T-helper 2 cell (primary cell): ENCODE measurements at places on chromosomes 3 and 15.

DNA sequence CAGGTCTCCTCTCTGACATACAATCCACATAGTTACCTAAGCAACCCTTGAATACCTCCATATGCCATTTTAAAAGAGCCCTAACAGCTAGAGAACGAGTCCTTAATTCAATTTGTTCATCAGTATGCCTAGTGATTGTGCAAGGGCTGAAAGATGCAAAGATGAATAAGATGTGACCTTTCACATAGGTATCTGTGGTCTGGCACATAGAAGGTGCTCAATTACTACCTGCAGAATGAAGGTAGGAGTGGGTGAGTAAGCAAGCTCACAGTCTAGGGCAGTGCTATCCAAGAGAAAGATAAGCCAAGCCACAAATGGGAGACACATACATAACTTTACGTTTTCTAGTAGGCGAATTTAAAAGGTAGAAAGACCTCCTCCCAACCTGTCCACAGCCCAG is 157.9 kb downstream of the OSBPL10 start:
- DNase-seq, result no peak

DNA sequence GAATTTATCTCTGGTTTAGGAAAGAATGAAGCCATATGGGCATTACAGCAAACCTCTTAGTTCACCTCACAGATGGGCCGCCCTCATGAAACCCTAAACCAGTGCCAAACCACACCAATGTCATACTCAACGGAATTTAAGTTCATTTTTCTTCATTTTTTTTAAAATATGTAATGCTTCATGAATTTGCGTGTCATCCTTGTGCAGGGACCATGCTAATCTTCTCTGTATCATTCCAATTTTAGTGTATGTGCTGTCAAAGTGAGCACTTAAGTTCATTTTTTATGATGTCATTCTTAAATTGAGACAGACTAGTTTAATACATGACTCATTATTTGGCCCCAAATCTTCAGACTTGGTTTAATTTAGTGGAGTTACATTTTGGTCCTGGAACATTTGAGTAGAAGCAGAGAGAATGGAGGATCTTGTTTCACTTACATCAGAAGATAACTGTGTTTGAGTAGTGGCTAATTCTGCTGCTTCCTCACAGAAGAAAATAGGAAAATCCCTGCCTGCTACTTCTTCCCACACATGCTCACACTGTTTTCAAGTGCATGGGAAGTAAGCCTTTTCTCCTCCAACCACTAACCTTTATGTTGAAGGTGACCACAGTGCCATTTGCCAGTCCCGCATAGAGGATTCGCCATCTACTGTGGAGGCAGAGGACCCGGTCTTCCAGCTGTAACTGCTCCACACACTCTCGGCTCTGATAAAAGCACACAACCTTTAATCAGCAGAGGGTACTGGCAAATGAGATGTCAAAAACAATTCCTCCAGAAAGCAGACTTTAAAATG is 63.3 kb downstream of the ZNF106 start:
- no peak for DNase-seq

GRCh38 chr3:141356046-141356445 is 12.3 kb upstream of the ZBTB38 start:
- DNase-seq, result no peak

GRCh38 chr3:159266779-159267178 is 464.9 kb downstream of the MFSD1 start:
- DNase-seq, result no peak

- no peak for DNase-seq
These were observed 86.3 kb downstream of the MME start for GRCh38 chr3:155166441-155166840.

- no peak for DNase-seq
These were observed 127.3 kb downstream of the NR2F2 start for GRCh38 chr15:96457841-96458240.

GRCh38 chr3:182382112-182382857 is 411.0 kb upstream of the ATP11B start:
- DNase-seq, result no peak

GRCh38 chr3:111803123-111803593 is 55.9 kb upstream of the PHLDB2 start:
- no peak for DNase-seq

DNA sequence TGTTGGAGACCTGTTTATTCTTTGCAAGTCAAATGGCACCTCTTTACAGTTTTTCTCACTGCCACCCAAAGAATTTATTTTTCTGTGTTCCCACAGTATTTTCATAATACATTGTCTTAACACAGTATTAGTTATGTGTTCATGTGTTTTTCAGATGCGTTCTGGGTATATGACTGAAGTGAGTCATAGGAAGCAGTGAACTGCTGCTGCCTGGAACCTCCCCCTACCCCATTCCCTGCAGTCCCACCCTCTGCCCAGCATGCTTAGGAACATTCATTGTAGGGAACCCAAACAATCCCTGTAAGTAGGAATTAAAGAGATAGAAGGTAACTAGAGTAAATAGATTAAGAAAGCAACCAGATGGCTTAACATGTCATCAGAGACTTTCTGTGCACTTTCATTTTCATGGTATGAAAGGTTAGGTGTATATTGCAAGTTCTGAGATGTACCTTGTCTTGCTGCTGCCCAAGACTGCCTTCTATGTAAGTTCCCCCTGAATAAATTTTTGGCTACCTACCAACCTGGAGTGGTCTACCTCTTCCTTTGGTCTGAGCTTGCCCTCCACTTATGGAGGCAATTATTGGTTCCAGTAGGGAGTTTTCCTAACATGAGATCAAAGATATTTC is 21.9 kb upstream of the SQOR start:
- DNase-seq, result no peak

DNA sequence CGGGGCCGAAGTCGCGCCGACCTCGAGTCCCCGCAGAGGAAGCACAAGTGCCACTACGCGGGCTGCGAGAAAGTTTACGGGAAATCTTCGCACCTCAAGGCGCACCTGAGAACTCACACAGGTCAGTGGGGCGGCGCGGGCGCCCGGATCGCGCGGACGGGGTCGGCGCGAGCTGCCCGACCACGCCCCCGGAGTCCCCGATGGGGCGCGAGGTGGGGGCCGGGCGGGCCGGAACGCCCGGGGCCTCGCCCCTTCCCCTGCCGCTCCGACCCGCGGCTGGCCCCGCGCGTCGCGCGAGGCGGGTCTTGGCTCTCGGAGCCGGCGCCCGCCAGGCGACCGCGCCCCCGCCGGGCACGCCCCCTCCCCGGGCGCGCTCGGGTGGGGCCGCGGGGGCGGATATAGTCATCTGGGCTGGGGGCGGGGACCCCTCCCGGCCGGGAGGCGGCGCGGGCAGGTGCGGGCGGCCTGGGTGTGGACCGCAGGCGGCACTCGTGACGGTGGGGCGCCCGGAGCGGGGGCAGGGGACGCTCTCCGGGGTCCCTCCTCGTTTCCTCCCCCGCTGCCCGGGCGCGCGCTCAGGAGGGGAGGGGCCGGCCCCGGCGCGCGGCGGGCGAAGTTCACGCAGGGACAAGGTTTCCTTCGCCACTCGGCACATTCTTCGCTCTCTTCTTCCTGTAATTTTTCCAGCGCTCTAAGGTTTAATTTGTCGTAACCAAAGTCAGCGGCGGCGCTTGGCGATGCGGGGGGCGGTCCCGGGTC is 1.2 kb downstream of the KLF13 start:
- DNase-seq, result peak; percentile 75

DNA sequence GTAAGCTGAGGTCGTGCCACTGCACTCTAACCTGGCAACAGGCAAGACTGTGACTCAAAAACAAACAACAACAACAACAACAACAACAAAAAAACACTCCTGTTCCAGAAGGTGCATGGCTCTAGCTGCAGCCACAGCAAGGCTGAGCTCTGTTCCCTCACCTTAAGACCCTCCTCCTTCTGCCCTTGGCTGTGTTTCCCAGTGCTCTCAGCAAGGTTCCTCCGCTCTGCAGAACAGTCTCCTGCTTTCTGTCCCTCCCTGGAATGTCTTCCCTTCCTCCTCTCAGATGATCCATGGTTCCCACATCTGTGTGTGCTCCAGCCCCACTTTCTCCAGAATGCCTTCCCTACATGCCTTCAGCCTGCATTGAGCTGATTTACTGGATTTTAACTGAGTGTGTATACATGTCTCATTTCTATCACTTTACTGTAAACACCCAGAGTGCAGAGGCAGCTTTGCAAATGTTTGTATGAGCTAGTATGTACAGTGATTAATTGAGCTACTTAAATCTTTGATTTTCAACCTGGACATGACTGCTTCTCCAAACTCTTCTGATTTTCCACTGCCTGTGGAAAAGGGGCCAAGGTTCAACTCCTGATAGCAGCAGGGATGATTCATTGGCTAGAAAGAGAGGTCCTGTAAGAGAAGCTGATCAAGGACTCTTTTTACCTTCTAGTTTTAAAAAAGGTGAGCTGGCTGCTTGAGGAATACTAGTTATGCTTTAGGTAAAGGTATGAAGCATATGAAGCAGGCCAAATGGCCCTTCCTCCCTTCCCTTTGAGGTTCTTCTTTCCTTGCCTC is 14.7 kb downstream of the ANKUB1 start:
- DNase-seq, result no peak

GRCh38 chr3:58190291-58190690 is 20.5 kb downstream of the DNASE1L3 start:
- DNase-seq, result no peak

DNA sequence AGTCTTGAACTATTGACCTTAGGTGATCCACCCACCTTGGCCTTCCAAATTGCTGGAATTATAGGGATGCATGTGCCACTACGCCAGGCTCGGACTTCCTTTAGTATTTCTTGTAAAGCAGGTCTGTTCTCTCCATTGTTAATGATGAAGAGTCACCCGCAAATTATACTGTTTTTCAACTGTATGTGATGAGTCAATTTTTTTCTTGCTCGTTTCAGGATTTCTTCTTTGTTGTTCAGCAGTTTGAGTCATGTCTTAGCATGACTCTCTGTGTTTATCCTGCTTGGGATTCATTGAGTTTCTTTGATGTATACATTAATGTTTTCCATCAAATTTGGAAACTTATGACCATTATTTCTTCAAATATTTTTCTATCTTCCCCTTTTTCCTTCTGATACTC is 28.9 kb downstream of the GRAMD1C start:
- no peak for DNase-seq

DNA sequence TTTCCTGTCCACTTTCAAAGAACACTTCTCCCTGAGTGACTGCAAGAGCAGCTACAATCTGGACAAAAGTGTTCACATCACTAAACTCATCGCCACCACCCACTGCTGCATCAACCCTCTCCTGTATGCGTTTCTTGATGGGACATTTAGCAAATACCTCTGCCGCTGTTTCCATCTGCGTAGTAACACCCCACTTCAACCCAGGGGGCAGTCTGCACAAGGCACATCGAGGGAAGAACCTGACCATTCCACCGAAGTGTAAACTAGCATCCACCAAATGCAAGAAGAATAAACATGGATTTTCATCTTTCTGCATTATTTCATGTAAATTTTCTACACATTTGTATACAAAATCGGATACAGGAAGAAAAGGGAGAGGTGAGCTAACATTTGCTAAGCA is 1.8 kb downstream of the CCRL2 start:
- DNase-seq, result no peak

DNA sequence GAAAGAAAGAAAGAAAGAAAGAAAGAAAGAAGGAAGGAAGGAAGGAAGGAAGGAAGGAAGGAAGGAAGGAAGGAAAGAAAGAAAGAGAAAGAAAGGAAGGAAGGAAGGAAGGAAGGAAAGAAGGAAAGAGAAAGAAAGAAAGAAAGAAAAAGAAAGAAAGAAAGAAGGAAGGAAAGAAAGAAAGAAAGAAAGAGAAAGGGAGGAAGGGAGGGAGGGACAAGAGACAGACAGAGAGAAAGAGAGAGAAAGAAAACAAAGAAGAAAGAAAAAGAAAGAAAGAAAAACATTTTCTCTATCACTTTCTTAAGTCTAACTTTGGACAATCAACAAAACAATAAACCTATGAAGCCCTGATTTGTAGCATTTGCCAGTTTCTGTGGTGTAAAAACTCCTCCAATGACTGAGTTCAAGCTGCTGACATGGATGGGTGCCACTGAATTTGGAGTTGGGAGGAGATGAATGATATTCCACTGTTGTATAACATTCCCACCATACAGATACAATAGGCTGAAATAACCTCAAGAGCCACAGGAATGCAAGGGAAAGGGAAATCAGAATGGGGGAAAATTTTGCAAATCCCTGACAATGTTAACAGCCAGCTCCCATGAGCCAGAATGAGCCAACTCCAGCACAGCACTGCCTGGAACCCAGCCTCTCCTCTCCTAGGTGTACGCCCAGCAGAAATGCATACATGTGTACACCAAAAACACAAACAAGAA is 15.0 kb upstream of the RTP3 start:
- no peak for DNase-seq

- DNase-seq, result peak; percentile 32
These were observed 489 bp downstream of the GMPPB start for GRCh38 chr3:49723296-49723627.

DNA sequence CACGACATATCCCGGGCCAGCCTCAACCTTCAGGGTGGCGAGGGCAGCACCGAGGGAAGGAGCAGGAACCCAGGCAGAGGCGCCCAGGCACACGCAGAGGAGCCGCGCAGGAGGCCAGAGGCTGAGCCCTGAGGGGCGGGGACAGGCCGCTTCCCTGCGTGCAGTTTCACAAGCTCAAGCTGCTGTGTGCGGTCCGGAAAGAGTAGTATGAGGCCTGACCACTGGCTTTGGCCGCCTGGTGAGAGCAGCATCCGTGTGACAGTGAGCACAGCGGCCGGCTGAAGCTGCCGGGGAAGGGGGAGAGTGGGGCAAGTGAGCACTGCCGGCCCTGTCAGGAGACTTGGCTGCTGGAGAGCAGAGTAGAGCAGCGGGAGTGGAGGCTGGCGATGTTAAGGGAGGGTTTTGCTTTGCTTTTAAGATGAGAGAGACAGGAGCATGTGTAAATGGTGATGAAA is 8.7 kb downstream of the ZDHHC19 start:
- DNase-seq, result no peak

DNA sequence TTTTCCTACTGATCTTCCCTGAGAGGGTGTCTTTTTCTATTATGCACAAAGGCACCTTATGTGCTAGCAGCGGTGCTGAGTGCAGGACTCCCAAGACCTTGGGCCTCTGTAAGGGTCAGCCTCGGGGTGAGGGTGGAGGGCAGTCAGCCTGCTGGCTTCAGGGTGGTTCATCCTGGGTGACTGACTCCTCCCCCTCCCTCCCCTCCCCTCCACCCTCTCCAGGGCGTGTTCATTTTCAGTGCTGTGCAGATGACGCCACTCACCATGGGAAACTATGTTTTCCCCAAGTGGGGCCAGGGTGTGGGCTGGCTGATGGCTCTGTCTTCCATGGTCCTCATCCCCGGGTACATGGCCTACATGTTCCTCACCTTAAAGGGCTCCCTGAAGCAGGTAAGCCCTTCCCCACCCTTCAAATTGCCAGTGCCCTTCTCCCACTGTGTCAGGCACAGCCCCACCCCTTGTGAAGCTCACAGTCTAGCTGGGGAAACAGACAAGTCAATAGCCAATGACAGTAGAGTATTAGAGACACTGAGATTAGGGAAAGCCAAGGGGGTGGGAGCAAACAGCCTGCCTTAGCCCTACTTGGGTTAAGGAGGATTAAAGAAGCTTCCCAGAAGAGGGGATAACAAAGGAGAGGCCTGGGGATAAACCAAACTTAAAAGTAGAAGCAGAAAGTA is 41.9 kb downstream of the SLC6A1 start:
- DNase-seq, result no peak

- DNase-seq, result no peak
These were observed 275.1 kb upstream of the LRTM1 start for GRCh38 chr3:55203006-55203405.
